Activated naive CD4-positive, alpha-beta T cell treated with anti-CD3 and anti-CD28 coated beads, Interleukin-2, amount 10 ng/mL, durations not matched to agents 5 hours and 36 hours (primary cell): ENCODE measurements at places on chromosomes 1 and 21. TPM values are rescaled to one million over a fixed set of nuclear protein-coding genes. Genes with fewer than 3 reads are reported as not detected.

The LRRC7 gene
- not detected for total RNA-seq

The PIGR gene
- total RNA-seq, result not detected

The C1orf105 gene
- 0.24 TPM for total RNA-seq

The ST6GALNAC3 gene
- total RNA-seq, result 0.38 TPM

The KRTAP13-4 gene
- total RNA-seq, result not detected

The SLC6A9 gene
- total RNA-seq, result 4.6 TPM

The SLC30A2 gene
- not detected for total RNA-seq

The C1orf94 gene
- total RNA-seq, result not detected

The TMEM183A gene
- total RNA-seq, result 62.5 TPM

The AUNIP gene
- total RNA-seq, result 4.4 TPM

The TEDDM1 gene
- not detected for total RNA-seq

The PADI2 gene
- total RNA-seq, result not detected

The KAZN gene
- total RNA-seq, result 0.48 TPM

The NEXN gene
- 2.5 TPM for total RNA-seq

The KCNJ9 gene
- not detected for total RNA-seq

The KCNC4 gene
- total RNA-seq, result 8.0 TPM

The SMCP gene
- total RNA-seq, result not detected

The DENND4B gene
- 167 TPM for total RNA-seq

The GFI1 gene
- total RNA-seq, result 41.3 TPM

The IFI44 gene
- 42.6 TPM for total RNA-seq

The F13B gene
- total RNA-seq, result not detected

The NBPF6 gene
- total RNA-seq, result not detected

The GJA9 gene
- not detected for total RNA-seq

The APOBEC4 gene
- not detected for total RNA-seq

The NUP210L gene
- 0.10 TPM for total RNA-seq

The CLCA4 gene
- total RNA-seq, result not detected

The ZBTB37 gene
- 11.0 TPM for total RNA-seq

The SH2D1B gene
- not detected for total RNA-seq

The PAPPA2 gene
- total RNA-seq, result 0.15 TPM

The DMRTB1 gene
- total RNA-seq, result not detected

The ARF1 gene
- 286 TPM for total RNA-seq

The PLPP3 gene
- not detected for total RNA-seq

The KRTAP21-2 gene
- total RNA-seq, result not detected

The FCRL5 gene
- not detected for total RNA-seq

The OR2L5 gene
- total RNA-seq, result not detected

The LRRC71 gene
- total RNA-seq, result not detected

The GCSAML gene
- not detected for total RNA-seq

The FAM177B gene
- total RNA-seq, result not detected

The ABCG1 gene
- 16.3 TPM for total RNA-seq

The KRTAP13-3 gene
- not detected for total RNA-seq

The MUTYH gene
- 44.6 TPM for total RNA-seq
